ENCODE measurements at places on chromosomes 12 and 14. TPM values are rescaled to one million over a fixed set of nuclear protein-coding genes. Genes with fewer than 3 reads are reported as not detected.
A peak's percentile ranks its signal among the peaks of the same experiment; 100 is the strongest.

The ZNF384 gene
- 94.8 TPM for total RNA-seq

- H3K27ac ChIP-seq: no peak overlapping the region
- peaks cover 2% of the 10 kb centered on the region for H3K4me1 ChIP-seq
- H3K4me3 ChIP-seq: no peak overlapping the region
- H3K36me3 ChIP-seq: peaks cover 40% of the 10 kb centered on the region
- DNase-seq: no peak
These were observed 65.0 kb downstream of the RFLNA start for GRCh38 chr12:124359671-124360581.

The SSTR1 gene
- total RNA-seq: not detected

- peaks cover 10% of the 10 kb centered on the region for H3K27me3 ChIP-seq
- H3K36me3 ChIP-seq: no peaks in the 10 kb centered on the region
- peaks cover 2% of the 10 kb centered on the region for H3K4me1 ChIP-seq
- no peak for DNase-seq
- no peak overlapping the region for H3K27ac ChIP-seq
These were observed 251.7 kb upstream of the SFSWAP start for GRCh38 chr12:131458931-131459772.

DNA sequence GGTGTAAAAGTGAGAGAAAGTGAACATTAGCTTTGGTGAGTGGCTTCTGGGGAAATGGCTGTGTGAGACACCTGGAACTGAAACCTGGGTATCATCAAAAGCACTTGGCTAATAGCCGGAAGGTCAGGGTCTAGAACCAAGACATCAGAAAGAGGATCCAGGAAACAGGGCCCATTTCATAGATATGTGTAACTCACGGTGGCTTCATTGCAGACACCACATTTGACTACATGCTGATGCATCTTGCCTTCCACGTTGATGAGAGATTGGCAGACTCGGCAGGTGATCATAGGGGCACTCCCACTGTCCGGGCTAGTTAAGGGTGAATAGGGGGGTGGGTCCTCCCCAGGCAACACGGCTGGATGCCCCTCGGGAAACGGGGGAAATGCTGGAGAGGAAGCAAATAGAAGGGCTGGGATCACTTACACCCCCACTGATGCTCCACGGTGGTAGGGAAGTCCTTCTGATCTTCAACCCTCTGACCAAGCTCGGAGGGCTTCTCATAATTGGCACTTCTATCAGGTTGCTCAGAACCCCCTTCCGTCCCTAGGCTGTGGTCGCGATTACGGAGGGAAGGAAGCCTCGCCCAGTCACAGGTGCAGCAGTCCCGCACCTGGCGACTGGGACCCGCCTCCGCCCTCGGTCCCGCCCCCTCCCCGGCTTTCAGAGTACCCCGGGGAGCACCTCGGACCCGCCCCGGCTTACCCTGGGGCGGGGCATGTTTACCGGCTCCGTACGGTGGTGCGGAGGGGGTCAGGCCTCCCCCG lies 593 bp downstream of the PIP4P1 start:
- peaks cover 25% of the 10 kb centered on the region for H3K4me1 ChIP-seq
- no peaks in the 10 kb centered on the region for H3K36me3 ChIP-seq
- peak; percentile 74 for DNase-seq
- no peaks in the 10 kb centered on the region for H3K27me3 ChIP-seq
- H3K4me3 ChIP-seq: peak overlapping the region; percentile 93

The METTL1 gene
- 17.6 TPM for total RNA-seq

DNA sequence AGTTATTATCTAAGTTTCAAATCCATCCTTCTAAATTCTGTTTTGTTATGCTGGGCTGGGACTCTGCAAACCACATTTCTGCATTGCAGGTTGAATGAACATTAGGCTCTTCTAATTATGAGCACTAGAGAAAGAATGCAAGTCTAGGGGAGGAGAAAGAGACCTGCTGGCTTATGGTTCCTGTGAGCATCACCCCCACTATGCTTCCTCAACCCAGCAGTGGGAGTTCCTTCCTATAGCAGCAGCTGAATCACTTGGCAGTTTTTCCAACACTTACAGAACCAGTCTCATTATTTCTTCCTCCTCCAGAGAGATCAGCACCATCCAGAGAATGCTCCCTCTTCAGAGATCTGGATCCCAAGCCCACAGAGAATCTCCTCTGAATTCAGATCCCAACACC lies 297.7 kb upstream of the CLEC14A start:
- DNase-seq: no peak
- H3K36me3 ChIP-seq: no peaks in the 10 kb centered on the region
- no peaks in the 10 kb centered on the region for H3K4me1 ChIP-seq
- peaks cover 2% of the 10 kb centered on the region for H3K27me3 ChIP-seq
- H3K4me3 ChIP-seq: no peak overlapping the region
- H3K27ac ChIP-seq: no peak overlapping the region

GRCh38 chr12:8887285-8887715 lies 27.0 kb upstream of the PHC1 start:
- no peak overlapping the region for H3K4me3 ChIP-seq
- H3K27me3 ChIP-seq: no peaks in the 10 kb centered on the region
- no peak overlapping the region for H3K27ac ChIP-seq
- no peak for DNase-seq
- H3K36me3 ChIP-seq: no peaks in the 10 kb centered on the region
- H3K4me1 ChIP-seq: peaks cover 2% of the 10 kb centered on the region

The RNF212B gene
- not detected for total RNA-seq

- no peaks in the 10 kb centered on the region for H3K27me3 ChIP-seq
- H3K4me3 ChIP-seq: no peak overlapping the region
These were observed 8.7 kb upstream of the PLEKHA5 start for GRCh38 chr12:19120795-19121194.

The SLC35F4 gene
- total RNA-seq: not detected

- H3K27ac ChIP-seq: peak overlapping the region; percentile 66
- no peak for DNase-seq
- no peaks in the 10 kb centered on the region for H3K27me3 ChIP-seq
- peaks cover 69% of the 10 kb centered on the region for H3K4me1 ChIP-seq
- H3K4me3 ChIP-seq: no peak overlapping the region
These were observed 14.9 kb downstream of the DCAF5 start for GRCh38 chr14:69137843-69138535.

The P2RX2 gene
- total RNA-seq: not detected

The PRH2 gene
- not detected for total RNA-seq

The OTOGL gene
- total RNA-seq: not detected

- H3K27ac ChIP-seq: no peak overlapping the region
- H3K4me3 ChIP-seq: no peak overlapping the region
- no peaks in the 10 kb centered on the region for H3K36me3 ChIP-seq
- no peak for DNase-seq
- H3K4me1 ChIP-seq: no peaks in the 10 kb centered on the region
- H3K27me3 ChIP-seq: no peaks in the 10 kb centered on the region
These were observed 80.0 kb downstream of the CIT start for GRCh38 chr12:119797090-119797489.

The ASCL1 gene
- not detected for total RNA-seq

The C12orf56 gene
- total RNA-seq: not detected

DNA sequence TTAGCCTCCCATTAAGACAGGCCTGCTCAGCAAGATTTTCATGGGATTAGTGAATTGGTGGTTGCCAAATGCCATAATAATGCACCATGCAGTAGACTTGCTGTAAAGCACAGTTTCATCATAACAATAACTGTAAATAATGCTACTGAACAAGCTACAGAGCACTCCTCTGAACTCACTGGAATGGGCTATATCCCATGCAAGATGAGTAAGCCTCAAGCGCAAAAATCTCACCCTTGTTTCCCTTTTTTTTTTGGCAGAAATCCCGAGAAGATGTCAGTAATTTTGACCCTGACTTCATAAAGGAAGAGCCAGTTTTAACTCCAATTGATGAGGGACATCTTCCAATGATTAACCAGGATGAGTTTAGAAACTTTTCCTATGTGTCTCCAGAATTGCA lies 145.9 kb upstream of the HIF1A start:
- no peak overlapping the region for H3K4me3 ChIP-seq
- no peak for DNase-seq
- H3K4me1 ChIP-seq: peaks cover 53% of the 10 kb centered on the region
- H3K27me3 ChIP-seq: no peaks in the 10 kb centered on the region
- peak overlapping the region; percentile 16 for H3K27ac ChIP-seq

- H3K4me1 ChIP-seq: peaks cover 10% of the 10 kb centered on the region
- no peaks in the 10 kb centered on the region for H3K36me3 ChIP-seq
- DNase-seq: no peak
- peaks cover 60% of the 10 kb centered on the region for H3K27me3 ChIP-seq
These were observed 14.7 kb upstream of the KRT86 start for GRCh38 chr12:52259657-52260243.

GRCh38 chr12:78036874-78037273 lies 206.2 kb downstream of the NAV3 start:
- no peak for DNase-seq

Measured in naive thymus-derived CD8-positive, alpha-beta T cell (primary cell).